GM12878 (cell line): ENCODE measurements at places on chromosomes 5 and 9.

DNA sequence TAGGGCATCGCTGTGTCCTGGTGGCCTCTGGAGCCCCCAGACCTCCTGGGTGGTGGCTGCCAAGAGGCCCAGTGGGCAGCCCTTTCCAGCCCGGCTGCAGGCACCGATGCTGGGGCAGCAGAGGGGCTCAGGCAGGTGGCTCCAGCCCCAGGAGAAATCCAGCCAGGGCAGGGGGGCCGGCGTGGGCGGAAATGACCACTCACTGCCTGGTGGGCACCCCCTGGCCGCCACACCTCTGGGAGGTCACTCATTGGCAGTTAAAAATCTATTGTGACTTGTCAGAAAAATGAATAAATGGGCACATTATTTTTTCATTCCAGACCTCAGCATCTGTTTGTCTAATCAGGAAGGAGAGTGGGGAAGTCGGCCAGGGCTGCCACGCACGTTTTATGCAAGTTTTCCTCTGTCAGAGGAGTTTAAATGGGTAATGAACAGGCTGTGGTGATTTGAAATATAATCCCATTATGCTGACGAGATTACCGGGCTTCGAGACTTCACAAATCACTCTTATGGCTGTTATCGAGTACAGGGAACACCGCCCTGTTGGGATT lies 171.9 kb downstream of the GAPVD1 start:
- DNase-seq, result no peak
- no peaks in the 10 kb centered on the region for H3K36me3 ChIP-seq
- H3K27ac ChIP-seq, result no peak overlapping the region
- no peaks in the 10 kb centered on the region for H3K4me1 ChIP-seq
- H3K27me3 ChIP-seq, result no peaks in the 10 kb centered on the region

DNA sequence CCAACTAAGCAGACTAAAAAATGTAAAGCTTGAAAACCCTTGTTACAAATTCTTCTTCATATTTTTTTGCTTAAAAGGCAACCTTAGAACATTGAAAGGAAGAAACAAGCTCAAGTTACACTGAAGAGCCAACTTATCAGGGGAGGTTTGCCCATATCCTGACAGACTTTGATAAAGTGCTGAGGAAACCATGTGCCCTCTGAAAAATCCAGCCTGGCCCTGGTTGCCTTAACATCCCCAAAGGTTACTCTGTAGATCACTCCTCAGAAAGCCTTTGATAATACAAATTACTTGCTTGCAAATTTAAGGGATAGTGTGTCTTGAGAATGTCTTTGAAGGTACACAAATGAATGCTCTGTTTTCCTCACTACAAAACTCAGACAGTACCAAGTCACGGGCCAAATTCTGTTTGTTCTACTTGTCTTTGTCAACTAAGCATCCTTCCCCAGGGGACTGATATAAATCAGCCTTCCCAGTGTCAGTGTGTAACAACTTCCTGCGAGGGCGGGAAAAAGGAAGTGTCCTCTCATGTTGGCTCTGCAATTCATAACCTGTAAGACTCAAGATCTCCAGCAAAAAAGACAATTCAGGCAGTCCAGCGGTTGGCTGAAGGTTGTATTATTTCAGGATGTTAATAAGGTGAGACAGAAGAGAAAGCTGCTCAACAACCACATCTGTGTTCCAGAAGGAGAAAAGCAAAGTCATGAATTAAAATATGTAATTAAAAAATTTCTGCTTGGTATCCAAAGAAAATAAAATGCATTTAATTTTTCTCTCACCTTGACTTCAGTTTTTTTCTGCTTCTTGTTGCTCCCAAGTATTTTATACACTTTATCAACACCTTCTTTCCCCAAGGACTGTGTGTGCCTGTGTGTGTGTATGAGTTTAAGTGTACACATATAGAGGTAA lies 199.9 kb downstream of the PIK3R1 start:
- H3K27me3 ChIP-seq, result no peaks in the 10 kb centered on the region
- H3K4me1 ChIP-seq, result peaks cover 3% of the 10 kb centered on the region; the same call in 1 of the 2 replicates
- DNase-seq, result no peak
- no peak overlapping the region for H3K27ac ChIP-seq
- H3K36me3 ChIP-seq, result no peaks in the 10 kb centered on the region

DNA sequence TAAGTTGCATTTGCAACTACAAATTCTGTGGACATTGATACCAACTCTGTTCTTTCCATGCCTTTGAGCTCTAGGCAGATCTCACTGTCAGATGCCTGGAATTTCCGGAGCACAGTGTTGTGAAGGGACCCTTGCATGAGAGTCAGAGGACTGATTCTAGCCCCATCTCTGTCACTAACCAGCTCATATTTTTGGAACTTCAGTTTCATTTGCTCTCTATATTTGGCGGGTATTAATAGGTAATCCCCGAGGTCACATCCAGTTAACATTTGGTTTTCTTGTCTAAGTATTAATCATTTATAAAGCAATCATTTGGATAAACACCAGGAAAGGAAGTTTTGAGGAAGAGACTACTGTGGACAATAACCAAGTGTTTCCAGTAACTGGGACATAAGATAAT lies 115.7 kb downstream of the MAN2A1 start:
- no peaks in the 10 kb centered on the region for H3K4me1 ChIP-seq
- H3K27ac ChIP-seq, result no peak overlapping the region
- no peaks in the 10 kb centered on the region; the same call in 1 of the 2 replicates for H3K36me3 ChIP-seq
- H3K27me3 ChIP-seq, result no peaks in the 10 kb centered on the region
- no peak for DNase-seq
- no peak overlapping the region for H3K4me3 ChIP-seq

DNA sequence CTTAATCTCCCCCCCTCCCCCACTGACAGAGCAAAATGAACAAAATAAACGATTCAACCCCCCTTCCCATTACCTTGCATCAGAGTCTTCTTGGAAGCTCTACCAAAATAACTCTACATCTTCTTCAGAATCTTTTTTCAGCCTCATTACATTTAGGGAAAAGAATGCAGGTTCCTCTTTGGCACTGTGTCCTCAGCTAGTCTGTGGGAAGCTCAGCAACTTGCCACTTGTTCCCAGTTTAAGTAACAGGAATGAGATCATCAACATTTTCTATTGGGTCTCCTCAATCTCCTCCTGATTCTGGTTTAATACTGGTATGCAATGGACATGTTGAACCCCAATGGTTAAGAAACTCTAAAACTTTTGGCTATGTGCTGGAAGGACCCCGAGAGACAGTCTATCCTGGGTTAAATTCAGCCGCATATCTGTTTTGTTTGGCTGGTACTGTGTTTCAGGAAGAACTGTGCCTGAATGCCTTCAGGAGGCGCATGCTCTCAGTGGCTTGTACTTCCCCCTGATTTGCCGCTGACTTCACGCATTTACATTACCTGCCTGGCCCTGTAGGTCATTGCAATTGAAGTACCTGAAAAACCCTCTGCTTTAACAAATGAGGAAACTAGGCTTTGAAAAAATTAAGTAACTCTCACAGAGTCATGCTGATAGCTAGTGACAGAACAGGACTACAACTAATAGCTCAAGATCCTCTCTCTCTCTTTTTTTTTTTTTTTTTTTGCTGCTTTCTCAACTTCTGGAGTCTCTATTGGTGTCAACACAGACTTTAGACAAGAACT lies 78.1 kb upstream of the HMHB1 start:
- H3K4me1 ChIP-seq, result no peaks in the 10 kb centered on the region
- no peak overlapping the region for H3K27ac ChIP-seq
- no peak overlapping the region for H3K4me3 ChIP-seq
- H3K36me3 ChIP-seq, result no peaks in the 10 kb centered on the region

DNA sequence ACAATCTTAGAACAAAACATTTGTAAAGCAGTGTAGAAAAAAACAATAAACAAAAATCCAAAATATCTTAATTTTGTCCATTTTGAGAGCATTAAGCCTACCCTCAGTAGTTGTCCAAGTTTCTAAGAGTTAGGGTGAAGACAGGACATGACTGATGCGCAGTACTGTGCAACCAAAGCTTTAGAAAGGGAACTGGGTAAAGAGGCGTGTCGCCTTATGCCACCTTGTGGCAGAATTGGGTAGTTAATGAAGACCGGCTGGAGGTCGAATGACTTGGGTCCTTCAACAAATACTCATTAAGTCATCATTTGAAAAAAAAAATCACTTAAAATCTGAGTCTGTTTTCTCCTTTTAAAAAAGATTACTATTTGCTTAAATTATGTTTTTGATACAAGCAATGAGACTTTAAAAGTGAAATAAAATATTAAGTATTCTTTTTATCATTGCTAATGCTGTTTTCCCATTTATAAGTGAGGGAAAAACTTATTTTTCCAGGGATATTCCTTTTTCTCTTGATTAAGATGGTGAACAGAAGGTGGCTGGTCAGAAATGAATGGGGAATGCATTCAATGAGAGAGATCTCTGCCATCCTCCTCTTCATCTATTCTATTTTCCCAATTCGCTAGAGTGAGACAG lies 3.5 kb upstream of the RNF20 start:
- H3K36me3 ChIP-seq, result no peaks in the 10 kb centered on the region
- H3K4me3 ChIP-seq, result no peak overlapping the region
- H3K4me1 ChIP-seq, result no peaks in the 10 kb centered on the region
- no peak overlapping the region for H3K27ac ChIP-seq
- DNase-seq, result peak; percentile 24
- no peaks in the 10 kb centered on the region for H3K27me3 ChIP-seq

DNA sequence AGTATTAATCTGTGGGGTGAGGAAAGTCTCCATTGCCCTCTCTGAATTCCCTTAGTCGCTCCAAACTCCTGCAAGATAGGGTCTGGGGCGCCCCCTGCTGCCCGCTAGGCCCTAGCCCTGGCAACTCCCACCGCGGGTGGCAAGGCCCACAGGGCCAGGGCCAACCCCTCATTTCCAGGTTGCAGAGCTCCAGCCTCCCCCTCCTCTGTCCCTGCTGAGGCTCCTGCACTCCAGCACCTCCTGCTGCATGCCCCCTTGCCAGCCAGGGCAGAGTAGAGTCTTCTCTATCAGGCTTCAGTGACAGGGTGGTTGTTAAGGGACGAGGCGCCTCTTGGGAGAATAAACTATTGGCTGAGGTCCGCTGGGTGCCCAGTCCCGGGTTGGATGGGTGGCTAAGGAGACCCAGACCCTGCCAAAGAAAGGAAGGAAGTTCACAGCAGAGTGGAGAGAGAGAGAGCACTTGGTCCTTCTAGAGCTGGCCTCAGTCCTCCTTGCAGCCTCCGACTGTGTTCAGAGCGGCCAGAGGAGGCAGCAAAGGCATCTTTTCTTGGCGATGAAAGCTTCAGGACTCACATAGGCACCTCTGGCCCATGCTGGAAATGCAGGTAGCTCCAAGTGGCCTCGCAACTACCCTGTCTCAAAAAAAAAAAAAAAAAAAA lies 45.6 kb downstream of the SAR1B start:
- DNase-seq, result peak; percentile 45
- no peak overlapping the region for H3K27ac ChIP-seq
- H3K4me3 ChIP-seq, result no peak overlapping the region
- H3K27me3 ChIP-seq, result no peaks in the 10 kb centered on the region
- peaks cover 6% of the 10 kb centered on the region for H3K4me1 ChIP-seq

GRCh38 chr5:150782850-150783249 lies 4.3 kb downstream of the SMIM3 start:
- no peak for DNase-seq
- H3K27me3 ChIP-seq, result no peaks in the 10 kb centered on the region
- H3K4me1 ChIP-seq, result peaks cover 28% of the 10 kb centered on the region
- H3K4me3 ChIP-seq, result peak overlapping the region; percentile 13
- H3K27ac ChIP-seq, result peak overlapping the region; percentile 78
- H3K36me3 ChIP-seq, result no peaks in the 10 kb centered on the region

DNA sequence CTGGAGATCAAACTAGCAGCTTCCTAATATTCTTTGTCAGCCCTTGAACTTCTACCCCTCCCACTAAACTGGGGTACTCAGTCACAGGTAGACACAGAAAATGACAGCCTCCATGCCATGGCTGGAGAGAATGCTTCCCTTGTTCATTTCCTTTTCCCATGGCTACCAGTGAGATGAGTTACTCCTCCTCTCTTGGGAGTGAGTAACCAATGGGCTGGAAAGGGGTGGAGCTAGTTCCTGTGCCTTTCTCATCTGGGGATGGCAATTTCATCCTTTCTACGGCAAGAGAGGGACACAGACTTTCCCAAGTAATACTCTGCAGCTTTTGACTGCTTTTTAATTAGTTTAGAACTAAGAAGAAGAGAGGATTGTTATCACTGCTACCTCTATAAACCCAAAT lies 1045.6 kb upstream of the WWC1 start:
- no peak overlapping the region for H3K4me3 ChIP-seq
- no peaks in the 10 kb centered on the region for H3K27me3 ChIP-seq
- no peak overlapping the region for H3K27ac ChIP-seq
- no peaks in the 10 kb centered on the region for H3K4me1 ChIP-seq

GRCh38 chr9:128833696-128834095 lies 4.1 kb upstream of the SPOUT1 start:
- no peak overlapping the region for H3K27ac ChIP-seq
- no peaks in the 10 kb centered on the region for H3K27me3 ChIP-seq
- no peaks in the 10 kb centered on the region for H3K36me3 ChIP-seq
- 0 out of 2 replicates have a peak, but pooled peaks cover 2% of the 10 kb centered on the region for H3K4me1 ChIP-seq
- DNase-seq, result no peak
